ENCODE measurements at places on chromosomes 5 and 9.

- no peak for DNase-seq
Measured at GRCh38 chr9:99445920-99446319, 223.8 kb downstream of the SEC61B start.

DNA sequence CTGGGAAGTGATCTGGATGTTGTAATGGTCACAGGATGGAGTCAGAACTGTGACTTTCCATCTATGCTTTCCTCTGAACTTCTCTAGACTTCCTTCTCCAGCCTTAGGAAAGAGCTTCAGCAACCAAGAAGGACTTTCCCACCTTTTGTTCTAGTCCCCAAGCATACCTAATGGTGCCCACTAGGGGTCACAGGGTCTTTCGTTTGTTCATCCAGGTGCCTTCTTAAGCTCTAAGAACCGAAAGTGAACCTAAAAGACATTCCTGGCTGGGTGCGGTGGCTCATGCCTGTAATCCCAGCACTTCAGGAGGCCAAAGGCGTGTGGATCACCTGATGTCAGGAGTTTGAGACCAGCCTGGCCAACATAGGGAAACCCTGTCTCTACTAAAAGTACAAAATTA, 1.8 kb upstream of the WNT8A start:
- no peak for DNase-seq

- DNase-seq: no peak
Measured at GRCh38 chr5:129912601-129913255, 8.5 kb downstream of the CHSY3 start.

DNA sequence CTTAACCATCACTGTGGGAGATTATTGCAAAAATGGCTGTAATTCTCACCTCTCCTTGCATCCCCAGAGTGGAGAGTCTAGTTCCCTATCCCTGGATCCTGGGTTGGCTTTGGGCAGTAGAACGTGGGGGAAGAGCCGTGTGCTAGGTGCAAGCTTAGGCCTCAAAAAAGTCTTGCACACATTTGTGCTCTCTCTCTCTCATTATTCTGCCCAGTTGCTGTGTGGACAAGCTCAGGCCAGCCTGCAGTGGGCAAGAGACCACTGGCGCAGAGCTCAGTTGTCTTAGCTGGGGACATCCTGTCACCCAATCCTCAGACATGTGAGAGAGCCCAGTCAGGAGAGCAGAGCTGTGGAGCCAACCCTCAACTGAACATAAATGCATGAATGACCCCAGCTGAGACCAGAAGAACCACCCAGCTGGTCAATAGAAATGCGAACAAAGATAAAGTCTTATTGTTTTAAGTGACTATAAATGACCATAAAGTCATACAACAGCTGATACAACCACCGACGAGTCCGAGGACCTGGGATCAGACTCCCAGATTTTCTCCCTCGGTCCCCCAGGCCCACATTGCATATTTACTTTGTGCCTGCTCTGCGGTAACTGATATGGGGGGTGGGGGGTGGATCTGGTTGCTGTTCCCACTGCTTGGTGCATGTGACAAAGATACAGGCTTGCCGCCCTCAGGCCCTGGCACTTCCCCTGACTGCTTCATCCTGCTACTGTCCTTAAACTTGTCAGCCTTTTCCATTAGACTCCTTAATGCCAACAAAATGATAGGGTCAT, 166.4 kb upstream of the MVB12B start:
- no peak for DNase-seq

DNA sequence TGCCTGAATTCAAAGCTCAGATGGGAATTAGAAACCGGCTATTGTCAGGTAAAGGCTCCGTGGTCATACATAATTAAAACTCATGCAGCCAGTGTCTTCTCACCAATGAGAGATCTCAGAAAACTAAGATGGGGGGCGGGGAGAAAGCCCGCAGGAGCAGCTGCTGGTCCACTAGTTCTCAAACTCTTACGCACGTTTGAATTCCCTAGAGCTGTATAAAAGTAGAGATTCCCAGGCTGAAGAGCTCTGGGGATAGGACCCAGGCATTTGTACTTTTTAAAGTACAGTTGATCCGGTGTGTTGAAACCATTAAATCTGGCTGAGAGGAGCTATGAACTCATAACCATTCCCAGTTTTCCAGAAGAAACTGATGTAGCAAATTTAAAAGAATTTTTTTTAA, 68.5 kb downstream of the FRMD3 start:
- no peak for DNase-seq

DNA sequence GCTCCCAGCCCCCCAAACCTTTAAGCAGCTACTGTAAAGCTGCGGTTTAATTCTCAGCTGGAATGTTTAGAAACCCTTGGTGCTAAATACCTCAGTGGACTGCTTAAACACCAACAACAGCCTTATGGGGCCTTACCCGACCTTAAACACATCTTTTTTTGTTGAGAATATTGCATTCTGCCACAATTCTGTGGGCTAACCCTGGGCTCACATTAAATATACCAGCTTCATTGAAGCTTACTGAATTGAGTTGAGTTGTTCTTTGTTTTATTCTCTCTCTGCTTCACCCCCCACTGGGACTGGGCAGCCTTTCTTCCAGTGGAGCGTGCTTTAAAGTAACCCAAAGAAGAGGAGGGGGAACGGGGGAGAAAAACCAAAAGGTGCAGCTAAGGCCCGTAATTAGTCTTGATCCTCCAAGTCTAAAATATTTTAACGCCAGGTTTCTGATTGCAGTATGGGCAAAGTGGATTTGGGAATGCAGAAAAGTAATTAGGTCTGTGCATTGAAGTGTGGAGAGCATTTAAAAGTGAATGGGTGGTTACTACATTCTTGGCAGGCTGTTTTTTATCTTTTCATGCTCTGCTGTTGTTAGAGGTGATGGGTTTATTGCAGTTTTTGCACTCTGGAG, 281.2 kb downstream of the NR2F1-AS1 start:
- no peak for DNase-seq

DNA sequence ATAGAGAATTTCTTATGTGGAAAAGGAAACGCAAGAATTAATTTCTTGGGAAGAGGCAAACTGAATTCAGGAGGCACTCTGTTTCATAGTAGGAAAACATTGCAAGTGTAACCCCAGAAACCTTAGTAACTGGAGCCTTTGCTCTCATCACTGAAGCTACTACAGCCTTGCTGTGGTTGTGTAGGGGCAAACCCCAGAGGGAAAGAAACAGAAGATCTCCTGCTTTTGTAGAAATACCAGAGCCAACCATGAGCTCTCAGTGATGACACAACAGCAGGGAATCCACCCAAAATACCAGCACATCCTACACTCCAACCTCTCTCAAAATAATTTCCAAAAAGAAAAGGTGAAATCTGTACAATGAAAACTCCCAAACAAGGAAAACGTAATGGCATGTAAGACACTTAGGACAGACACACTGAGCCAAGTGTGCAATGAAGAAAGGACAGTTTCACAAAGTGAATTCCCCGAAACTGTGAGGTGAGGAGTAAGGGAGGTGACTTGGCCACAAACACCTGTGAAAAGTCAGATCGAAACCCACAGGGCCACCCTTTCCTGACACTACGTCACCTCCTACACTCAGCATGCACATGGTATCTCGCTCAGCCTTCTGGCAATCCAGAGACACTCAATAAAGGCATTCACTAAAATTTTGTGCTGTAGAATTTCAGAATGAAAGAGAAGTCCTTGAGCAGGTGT, 8.5 kb upstream of the ACSL6 start:
- no peak for DNase-seq

- no peak for DNase-seq
Measured at GRCh38 chr9:135085830-135086546, 1.5 kb upstream of the OLFM1 start.

DNA sequence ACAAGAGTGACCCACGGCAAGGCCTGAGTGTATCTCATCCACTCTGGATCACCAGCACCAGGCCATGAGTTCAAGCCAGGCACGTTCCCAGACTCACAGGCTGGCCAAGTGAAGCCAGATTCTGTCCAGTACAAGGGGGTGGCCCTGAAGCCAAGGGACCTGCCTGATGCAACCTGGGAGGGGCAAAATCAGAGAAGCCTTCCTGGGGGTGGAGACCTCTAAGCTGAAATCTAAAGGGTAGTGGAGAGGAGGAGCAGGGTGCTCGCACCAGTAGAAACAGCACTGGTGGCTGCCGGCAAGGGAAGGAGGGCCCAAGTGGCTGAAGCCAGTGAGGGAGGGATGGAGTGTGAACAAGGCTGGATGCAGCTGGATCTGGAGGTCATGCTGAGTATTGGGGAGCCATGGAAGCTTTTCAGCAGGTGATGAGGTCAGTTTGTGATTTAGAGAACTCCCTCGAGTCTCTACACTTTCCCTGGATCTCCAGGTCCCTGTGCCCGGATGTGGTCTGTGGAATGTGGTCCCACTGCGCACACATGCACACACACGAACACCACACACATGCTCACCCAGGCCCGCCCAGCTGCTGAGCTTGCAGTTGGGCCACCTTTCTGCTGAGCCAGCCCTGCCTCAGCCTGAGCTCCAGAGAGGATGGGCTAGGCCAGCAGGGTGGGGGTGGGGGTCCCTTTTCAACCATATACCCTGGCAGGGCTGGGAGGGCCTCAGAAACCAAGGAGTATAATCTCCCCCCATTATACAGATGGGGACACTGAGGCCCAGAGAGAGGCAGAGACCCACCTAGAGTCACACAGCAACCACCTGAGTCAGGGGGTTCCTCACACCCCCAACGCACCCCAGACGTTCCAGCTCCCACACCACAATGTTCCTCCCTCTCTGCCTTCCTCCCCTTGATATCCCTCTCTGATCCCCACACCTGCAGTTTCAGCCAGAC, 1.6 kb downstream of the PIP5KL1 start:
- no peak for DNase-seq

- no peak for DNase-seq
Measured at GRCh38 chr5:173020154-173020581, 36.0 kb upstream of the CREBRF start.

- no peak for DNase-seq
Measured at GRCh38 chr5:160643616-160644240, 208.3 kb downstream of the ATP10B start.

- peak; percentile 81 for DNase-seq
Measured at GRCh38 chr5:148465381-148466235, 81.8 kb downstream of the FBXO38 start.

GRCh38 chr5:10106806-10107205, 142.9 kb downstream of the ATPSCKMT start:
- no peak for DNase-seq

DNA sequence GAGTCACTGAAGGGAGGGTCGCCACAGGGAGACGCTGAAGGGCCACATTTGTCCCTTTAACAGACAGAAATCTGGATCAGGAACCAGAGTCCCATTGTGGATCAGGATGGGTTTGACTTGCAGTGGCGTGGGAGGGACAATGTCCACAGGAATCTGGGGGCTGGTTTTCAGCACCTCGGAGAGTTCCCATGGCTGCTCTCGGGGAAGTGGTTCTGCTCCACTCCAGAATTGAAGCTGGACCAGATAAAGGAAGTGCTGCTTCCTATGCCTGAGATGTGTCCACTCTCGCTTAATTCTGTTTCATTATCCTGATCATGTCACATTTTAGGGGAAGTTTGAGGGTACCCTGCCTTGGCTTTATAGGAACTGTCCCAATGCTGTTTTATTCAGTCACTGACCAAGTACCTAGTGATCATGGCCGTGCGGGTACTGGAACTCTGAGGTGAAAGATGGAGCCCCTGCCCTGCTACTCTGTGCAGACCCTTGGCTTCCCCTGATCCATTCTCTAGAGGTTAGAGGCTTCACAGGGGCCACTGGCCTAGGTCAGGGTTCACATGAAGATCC, 28.7 kb downstream of the ENHO start:
- peak; percentile 6 for DNase-seq

DNA sequence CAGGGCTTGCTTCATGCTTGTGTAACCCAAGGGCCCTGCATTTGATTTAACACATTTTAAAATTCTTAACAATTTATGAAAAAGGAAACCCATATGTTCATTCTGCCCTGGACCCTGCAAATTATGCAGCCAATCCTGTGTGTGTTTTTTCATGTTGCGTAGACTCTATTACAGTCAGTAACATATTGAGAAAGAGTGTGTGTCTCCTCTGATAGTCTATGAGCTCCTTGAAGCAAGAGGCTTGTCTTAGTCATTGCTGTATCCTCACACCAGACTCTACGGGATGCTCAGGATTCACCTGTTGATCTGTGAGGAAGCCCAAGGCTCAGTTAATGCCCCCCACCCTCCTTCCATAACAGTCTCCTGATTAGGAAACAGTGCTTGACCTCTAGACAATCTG, 177.3 kb upstream of the DMAC1 start:
- DNase-seq: peak; percentile 49

GRCh38 chr9:133717113-133718031, 20.8 kb downstream of the SARDH start:
- no peak for DNase-seq

GRCh38 chr5:102596113-102596512, 97.3 kb upstream of the SLCO6A1 start:
- no peak for DNase-seq
